ENCODE measurements at places on chromosomes 1 and 21.

- DNase-seq: no peak
Measured at GRCh38 chr1:228010921-228011320, 4.1 kb downstream of the WNT3A start.

DNA sequence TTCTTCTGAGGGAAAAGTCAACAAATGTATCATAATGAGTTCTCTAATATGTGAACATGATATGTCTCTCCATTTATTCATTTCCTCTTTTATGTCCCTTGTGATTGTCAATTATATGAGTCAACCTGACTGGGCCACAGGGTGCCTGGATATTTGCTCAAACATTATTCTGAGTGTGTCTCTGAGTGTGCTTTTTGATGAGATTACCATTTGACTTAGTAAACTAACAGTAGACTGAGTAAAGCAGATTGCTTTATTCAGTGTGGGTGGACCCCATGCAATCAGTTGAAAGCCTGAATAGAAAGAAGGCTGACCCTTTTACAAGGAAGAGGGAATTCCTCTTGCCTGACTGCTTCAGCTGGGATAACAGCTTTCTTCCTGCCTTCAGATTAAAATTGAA lies 142.6 kb downstream of the SLC35F3 start:
- DNase-seq: no peak

DNA sequence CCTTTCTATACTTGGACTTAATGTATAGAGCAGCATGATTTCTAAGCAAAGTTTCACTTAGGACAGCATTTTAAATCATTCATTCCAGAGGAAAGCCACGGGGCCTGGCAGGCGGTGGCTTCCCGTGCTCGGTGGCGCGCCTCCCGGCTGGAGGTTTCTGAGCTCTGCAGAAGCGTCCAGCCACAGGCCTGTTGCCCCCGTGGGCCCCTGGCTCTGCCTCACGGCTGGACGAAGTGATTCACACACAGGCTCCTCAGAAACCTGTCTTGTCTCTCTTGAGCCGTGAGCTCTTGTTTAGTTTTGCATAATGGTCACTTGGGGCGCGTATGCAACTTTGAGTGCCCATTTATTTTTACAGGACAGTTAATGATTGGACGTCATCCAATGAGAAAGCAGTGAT lies 22.1 kb upstream of the DIP2A start:
- DNase-seq: no peak

- no peak for DNase-seq
Measured at GRCh38 chr1:228104526-228105269, 1.6 kb upstream of the C1orf35 start.

DNA sequence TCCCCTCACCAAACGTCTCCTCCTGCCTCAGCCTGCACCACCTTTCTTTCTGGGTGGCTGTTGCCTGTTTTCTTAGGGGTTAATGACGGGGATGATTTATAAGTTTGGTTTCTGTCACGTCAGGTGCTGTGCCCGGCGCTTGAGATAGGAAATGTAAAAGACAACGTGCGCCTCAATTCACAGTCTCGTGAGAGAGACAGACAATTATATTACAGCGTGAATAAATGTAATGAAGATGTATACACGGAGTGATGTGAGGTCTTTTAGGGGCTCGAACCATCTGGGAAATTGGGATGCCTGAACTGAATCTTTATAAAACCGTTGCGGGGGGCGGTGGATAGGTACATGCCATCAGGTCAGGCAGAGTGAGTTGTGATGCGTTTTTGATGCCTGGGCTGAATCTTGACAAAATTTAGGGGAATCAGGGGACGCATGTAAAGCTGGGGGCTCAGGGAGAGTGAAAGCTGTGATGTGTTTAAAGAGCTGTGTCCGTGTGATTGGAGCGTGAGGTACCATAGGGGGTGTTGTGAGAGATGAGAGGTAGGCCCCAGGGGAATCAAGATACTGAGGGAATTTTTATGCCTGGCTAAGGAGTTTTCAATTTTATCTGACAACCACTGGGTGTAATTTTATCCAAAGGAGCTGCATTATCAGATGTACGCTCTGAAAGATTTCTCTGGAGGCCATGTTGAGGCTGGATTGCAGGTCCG lies 831 bp downstream of the TIPRL start:
- DNase-seq: no peak

GRCh38 chr21:42650033-42650370 lies 3.4 kb upstream of the PDE9A start:
- DNase-seq: no peak

GRCh38 chr1:181179987-181180365 lies 91.5 kb downstream of the IER5 start:
- peak; percentile 61 for DNase-seq

- no peak for DNase-seq
Measured at GRCh38 chr1:233509526-233509925, 104.4 kb upstream of the KCNK1 start.

DNA sequence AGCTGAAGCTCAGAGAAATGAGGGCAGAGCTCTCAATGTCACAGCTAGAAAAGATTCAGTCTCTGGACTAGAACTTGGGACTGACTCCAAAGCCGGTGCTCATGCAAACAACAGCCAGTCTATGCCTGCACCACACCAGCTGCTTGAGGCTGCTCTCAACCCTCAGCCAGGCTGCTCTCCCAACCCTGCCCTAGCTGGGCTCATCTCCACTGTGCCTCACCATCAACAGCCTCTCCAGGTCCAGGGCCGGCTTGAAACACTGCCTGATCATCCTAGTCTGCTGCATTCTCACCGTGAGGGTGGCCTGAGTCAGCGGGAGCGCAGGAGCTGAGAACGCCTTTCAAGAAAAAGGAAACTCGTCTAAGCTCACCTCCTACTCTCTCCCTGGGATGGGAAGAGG lies 94.5 kb downstream of the PTPRU start:
- DNase-seq: no peak

GRCh38 chr1:63924600-63924999 lies 150.8 kb downstream of the ROR1 start:
- no peak for DNase-seq

DNA sequence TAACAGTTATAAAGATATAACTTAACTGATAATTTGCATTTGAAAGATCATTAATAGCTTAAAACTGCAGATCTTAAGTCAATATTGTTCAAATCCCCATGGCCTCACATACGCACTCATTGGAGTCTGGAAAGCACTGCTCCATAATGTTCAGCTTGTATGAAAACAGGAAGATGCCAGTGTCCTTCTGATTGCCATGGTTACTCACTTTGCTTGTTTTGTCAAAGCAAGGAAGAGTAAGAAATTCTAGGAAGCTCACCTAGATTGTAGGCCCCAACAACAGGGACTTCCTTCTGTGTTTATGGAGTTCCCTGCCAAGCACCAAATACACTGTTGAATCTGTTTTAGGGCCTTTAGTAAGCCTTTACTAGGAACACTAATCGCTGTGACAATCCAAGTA lies 10.9 kb downstream of the GAS5 start:
- no peak for DNase-seq

- no peak for DNase-seq
Measured at GRCh38 chr1:3404801-3405200, 49.7 kb upstream of the ARHGEF16 start.

DNA sequence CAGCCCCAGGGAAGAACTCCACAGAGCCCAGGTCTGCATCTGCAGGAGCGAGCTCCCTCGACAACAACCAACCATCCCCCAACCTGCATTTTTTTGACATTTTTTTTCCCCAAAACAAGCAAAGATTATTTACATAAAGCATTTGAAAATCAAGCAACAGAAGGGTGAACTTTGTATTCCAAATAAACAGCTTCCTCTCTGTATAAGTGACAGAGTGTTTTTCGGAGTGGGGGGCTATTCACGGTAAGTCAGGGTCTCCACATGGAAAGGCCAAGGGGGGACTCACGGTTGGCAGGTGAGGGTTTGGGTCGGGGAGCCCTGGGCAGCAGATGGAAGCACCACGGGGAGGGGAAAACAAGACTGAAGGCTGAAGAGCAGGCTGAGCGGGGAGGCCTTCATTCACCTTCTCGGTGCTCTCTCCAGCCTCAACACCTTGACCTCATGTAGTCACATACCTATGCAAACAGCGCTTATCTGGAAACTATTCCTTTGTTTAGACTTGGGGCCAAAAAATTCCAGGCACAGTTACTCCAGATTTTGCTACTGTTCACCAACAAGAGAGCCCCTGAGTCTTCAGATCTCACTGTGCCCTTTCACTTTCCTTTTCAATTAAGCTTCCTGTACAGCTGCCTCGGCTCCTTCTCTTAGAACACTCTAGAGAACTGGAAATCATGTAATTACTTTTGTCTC lies 27.6 kb downstream of the C2CD2 start:
- no peak for DNase-seq

GRCh38 chr1:29832471-29832870 lies 596.1 kb downstream of the PTPRU start:
- no peak for DNase-seq

GRCh38 chr1:245433561-245433960 lies 278.8 kb downstream of the KIF26B start:
- no peak for DNase-seq

DNA sequence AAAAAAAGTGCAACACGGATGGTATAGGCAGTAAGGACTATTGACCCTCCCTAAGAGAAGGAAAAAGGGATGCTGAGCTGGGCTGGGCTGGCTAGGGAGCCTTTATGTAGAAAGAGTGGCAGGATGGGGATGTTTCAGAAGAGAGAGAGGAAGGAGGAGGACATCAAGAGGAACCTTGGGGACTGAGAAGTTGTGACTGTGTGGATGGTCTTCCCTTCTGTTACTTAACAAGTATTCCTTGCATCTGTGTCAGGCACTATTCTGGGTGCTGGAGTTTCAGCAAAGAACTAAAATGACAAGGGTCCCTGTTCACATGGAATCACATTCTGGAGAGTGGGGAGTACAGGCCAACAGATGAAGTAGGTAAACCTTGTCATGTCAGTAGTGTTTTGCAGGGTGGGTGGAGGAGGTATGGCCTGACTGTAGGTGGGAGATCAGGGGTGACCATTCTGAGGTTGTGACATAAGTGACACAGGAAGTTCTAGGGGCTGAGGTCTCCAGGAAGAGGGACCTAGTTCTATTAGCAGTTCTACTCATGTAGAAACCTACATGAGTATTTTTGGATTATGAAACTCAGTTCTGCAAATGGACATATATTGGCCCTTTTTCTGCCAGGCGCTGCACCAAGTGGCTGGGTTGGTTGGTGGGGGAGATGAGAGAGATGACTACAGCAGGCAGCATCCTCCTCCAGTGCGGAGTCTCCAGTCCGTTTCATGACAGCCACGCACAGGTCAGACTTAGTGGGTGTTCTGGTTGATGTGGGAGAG lies 53.8 kb downstream of the PRDM2 start:
- DNase-seq: no peak

DNA sequence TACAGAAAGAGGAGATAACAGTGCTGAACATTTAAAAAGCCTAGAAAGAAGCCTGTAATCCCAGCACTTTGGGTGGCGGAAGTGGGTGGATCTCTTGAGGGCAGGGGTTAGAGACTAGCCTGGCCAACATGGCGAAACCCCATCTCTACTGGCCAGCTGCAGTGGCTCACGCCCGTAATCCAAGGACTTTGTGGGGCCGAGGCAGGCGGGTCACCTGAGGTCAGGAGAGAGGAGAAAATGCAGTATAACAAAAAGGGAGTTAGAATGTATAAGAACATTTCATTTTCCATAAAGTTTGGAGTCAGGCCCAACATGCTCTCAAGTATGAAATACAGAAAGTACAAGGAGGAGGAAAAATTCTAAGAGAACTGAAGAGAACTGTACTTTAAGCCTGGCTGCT lies 134.5 kb downstream of the SMYD3 start:
- DNase-seq: no peak

GRCh38 chr1:152663098-152663497 lies at the start of gene LCE2D:
LCE2D (plus strand) TSS chr1:152663380; CDS start chr1:152664106, 726 bp downstream.
- no peak for DNase-seq

GRCh38 chr1:114749835-114750234 lies 7.9 kb downstream of the CSDE1 start:
- no peak for DNase-seq

DNA sequence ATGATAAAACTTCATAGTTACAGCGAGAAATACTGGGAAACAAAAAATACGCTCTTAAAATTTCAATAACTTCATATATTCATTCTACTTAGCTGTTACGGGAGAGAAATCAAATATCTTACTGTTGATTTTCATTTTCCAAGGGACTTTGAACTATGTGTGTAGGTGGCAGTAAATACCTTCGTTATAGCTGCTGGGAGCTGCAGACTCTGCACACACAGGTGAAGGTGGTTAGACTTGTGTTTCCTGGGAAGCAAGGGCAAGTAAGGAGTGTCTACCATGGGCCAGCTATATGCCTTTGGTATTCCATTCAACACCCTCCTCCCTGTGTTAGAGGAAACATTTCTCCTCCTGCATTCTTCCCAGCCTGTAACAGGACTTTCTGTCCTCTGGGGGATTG lies 51.4 kb upstream of the DIRAS3 start:
- DNase-seq: no peak

DNA sequence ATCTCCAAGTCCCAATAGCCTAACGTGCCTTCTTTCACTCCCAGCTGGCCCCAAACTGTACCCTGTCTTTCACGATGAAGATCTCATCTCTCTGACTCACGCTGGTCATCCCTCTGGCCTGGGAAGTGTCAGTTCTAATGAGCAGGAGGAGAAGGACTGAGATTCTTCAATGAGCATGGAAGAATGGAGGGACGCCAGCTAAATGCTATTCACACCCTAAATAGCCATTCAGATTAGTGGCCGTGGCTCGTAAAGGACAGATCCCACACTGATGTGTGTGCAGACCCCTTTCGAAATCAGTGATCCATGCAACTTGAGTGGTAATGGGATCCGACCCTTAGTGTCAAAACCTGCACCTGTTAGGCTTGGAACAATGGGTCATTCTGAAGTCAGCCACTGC lies 75.9 kb upstream of the SMYD2 start:
- peak; percentile 36 for DNase-seq

DNA sequence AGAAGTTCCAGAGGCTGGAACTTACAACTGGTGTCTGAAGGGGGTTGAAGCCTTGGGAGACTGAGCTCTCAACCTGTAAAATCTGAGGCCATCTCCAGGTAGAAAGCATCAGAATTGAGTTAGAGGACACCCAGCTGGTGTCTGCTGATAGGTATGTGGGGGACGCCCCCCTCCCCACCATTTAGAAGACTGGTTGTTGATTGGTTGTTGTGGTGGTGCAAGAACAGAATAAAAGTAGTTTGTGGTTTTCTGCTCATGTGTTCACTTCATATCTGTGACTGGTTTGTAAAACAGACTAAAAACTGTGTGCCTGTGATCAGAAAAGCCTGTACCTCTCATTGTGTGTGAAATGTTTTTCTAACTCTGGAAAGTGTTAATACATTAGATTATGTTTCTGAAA lies 33.2 kb upstream of the PDE4B start:
- no peak for DNase-seq
